Calu3 (cell line): ENCODE measurements at places on chromosomes 1 and 21. TPM values are rescaled to one million over a fixed set of nuclear protein-coding genes. Genes with fewer than 3 reads are reported as not detected.

- H3K4me3 ChIP-seq, result no peak overlapping the region
- no peak for DNase-seq
- H3K27ac ChIP-seq, result no peak overlapping the region
Observed at GRCh38 chr1:239233626-239234025, 152.7 kb upstream of the CHRM3 start.

GRCh38 chr21:45146306-45146705, 71.9 kb downstream of the ADARB1 start:
- no peak for DNase-seq
- H3K4me3 ChIP-seq, result no peak overlapping the region
- H3K36me3 ChIP-seq, result no peaks in the 10 kb centered on the region
- H3K27me3 ChIP-seq, result peaks cover 29% of the 10 kb centered on the region

DNA sequence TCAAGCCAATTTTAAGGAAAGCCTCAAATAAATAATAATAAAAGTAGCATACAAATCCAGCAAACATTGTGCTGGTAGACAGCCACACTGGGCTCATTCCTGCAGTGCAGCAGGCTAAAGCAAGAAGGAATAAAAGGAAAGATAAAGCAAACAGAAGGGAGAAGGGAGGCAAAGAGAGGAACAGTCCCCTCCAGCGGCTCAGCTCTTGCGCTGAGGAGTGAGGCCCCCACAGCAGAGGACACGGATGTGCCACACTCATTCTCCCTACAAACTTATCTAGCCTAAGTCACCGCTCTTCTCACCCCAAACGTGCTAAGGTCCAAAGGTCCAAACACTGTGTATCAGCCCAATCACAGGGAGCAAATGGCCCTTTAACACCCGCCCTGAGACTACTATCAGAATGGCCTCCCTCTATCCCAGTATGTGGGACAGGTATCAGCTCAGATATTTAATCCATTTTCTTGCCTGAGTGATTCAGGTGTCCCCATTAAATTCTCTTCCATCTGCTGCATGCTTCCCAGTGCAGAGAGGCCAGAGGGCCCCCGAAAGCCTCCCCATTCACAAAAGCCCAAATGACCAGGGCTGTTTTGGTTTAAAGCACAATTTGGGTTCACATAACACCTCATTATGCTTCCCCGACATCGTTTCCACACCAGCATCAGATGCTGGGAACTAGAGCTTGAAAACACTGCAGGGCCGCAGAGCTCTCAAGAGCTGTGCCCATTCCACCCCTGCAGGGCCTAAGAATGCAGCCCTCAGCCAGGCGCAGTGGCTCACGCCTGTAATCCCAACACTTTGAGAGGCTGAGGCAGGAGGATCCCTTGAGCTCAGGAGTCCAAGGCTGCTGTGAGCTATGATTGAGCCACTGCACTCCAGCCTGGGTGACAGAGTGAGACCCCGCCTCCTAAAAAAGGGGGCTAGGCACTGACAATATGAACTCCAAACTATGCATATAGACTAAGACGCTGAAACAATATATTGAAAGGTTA, 17.8 kb downstream of the CAPZB start:
- H3K27me3 ChIP-seq, result no peaks in the 10 kb centered on the region
- no peak overlapping the region for H3K27ac ChIP-seq
- H3K36me3 ChIP-seq, result peaks cover 9% of the 10 kb centered on the region
- no peak overlapping the region for H3K4me3 ChIP-seq
- no peak for DNase-seq

DNA sequence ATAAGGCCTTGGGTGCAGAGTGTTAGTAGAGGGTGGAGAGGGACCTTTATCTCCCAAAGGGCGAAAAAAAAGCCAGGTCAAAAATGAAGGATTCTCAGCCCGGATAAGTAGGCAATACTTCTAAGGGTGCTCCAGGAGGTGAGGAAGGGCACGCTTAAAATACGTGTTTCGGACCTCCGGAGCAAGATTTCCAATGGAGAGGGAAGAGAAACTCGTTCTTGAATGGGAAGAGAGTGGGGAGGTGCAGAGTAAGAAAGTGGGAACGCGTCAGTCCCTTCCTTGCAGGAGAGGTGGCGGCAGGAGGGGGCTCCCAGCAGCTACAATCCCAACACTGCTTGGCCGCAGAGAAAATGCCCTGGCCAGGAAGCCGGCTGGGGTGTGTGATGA, 581 bp downstream of the EFCAB14 start:
- DNase-seq, result no peak
- peaks cover 53% of the 10 kb centered on the region for H3K36me3 ChIP-seq
- H3K4me3 ChIP-seq, result peak overlapping the region; percentile 91
- H3K27me3 ChIP-seq, result no peaks in the 10 kb centered on the region
- H3K4me1 ChIP-seq, result peaks cover 39% of the 10 kb centered on the region

- H3K4me3 ChIP-seq, result no peak overlapping the region
- H3K4me1 ChIP-seq, result no peaks in the 10 kb centered on the region
- no peaks in the 10 kb centered on the region for H3K36me3 ChIP-seq
Observed at GRCh38 chr1:19934336-19934735, 10.9 kb upstream of the PLA2G2E start.

- H3K4me3 ChIP-seq, result peak within 1 kb of the TSS; percentile 86
- H3K27ac ChIP-seq, result peak within 1 kb of the TSS; percentile 96
- no peaks in the 10 kb centered on the region for H3K27me3 ChIP-seq
- peaks cover 31% of the 10 kb centered on the region for H3K4me1 ChIP-seq
Observed at GRCh38 chr1:24642481-24643362, at the start of gene SRRM1. Gene SRRM1, plus strand, starts transcription at chr1:24643302. Its CDS starts 25 bp downstream, at chr1:24643327.

DNA sequence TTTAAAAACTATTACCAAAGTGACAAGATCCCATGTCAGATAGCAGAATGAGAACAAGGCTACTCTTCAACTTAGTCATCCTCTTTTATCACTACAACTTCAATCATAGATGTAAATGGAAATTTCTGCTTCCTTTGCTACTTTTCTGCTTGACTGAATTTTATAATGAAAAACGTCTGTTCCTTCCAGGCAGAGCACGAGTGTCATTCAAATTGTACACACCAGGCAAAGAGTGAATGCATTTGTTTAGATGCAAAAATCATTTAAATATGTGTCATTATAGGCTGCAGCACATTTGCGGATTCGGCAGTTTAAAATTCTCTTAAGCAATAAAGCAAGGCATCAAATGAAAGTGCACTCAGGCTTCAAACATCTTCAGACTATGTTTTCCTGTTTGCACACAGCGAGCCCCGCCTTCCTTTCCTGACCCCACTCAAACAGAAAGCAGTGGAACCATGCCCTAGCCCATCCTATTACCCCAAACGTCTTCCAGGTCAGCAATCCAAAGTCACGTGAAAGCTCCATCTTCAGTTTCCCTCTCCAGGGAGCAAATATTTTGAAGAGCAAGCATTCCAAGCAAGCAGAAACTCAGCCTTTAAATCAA, 99.6 kb downstream of the APP start:
- no peak overlapping the region for H3K27ac ChIP-seq
- H3K27me3 ChIP-seq, result no peaks in the 10 kb centered on the region
- no peak for DNase-seq
- no peaks in the 10 kb centered on the region for H3K36me3 ChIP-seq
- H3K4me3 ChIP-seq, result no peak overlapping the region

DNA sequence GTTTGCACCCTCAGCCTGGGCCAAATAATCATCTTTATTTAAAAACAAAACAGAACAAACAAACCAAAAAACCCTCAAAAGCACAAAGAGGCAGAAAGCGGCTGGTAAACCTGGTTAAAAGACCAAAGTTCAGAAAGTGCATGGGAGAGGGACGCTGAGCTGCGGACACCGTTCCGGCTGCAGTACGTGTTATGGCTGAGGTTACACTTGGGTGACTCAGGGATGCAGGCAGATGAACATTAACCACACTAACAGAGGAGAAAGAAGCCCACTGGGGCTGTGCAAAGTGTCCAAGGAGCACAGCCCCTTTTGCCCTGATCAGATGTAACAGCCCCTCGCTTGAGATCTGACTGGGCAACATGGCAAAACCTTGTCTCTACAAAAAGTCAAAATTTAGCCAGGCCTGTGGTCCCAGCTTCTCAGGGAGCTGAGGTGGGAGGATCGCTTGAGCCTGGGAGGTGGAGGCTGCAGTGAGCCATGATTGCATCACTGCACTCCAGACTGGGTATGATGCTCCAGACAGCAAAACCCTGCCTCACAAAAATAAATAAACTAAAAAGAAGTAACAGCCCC, 28.3 kb downstream of the GPR157 start:
- no peaks in the 10 kb centered on the region for H3K4me1 ChIP-seq
- DNase-seq, result no peak
- no peaks in the 10 kb centered on the region for H3K36me3 ChIP-seq
- H3K27me3 ChIP-seq, result no peaks in the 10 kb centered on the region
- no peak overlapping the region for H3K4me3 ChIP-seq

DNA sequence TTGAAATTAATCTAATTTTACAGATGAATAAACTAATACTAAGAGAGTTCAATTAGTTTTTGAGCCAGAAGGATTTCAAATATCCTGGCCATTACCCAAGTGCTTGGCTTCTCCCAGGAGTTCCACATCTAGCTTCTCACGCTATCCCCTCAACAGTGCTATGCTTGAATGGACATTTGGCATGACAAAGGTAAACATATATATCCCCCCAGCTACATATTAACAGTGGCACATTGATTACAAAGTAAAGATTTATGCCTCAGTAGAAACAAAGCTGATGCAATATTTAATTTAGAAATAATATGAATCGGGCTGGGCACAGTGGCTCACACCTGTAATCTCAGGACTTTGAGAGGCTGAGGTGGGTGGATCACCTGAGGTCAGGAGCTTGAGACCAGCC, 434.6 kb upstream of the PRMT6 start:
- peak; percentile 13 for DNase-seq
- H3K27ac ChIP-seq, result no peak overlapping the region
- peaks cover 9% of the 10 kb centered on the region for H3K4me1 ChIP-seq

DNA sequence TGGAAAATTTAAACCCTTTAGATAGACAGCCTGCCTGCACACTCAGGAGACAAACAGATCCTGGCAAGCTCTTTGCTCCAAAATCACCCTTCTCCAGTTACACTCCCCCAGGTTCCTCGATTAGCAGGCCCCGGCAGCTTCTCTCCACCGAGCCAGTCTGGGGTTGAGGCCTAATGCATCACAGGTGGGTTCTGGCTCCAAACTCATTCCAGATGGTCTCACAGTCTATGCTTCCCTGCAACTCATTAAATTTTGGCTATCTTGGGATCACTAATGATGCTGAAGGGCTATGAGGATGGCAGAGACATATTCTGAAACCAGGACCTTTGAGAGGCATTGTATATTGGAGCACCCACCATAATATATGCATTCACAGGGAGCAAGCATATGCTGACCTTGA, 559.8 kb upstream of the USP24 start:
- H3K27ac ChIP-seq, result no peak overlapping the region
- H3K36me3 ChIP-seq, result no peaks in the 10 kb centered on the region
- H3K4me3 ChIP-seq, result no peak overlapping the region
- no peaks in the 10 kb centered on the region for H3K4me1 ChIP-seq
- DNase-seq, result no peak

- H3K36me3 ChIP-seq, result no peaks in the 10 kb centered on the region
- no peak overlapping the region for H3K27ac ChIP-seq
- DNase-seq, result no peak
- peaks cover 79% of the 10 kb centered on the region for H3K27me3 ChIP-seq
Observed at GRCh38 chr21:42026082-42026435, 15.9 kb upstream of the ZBTB21 start.

DNA sequence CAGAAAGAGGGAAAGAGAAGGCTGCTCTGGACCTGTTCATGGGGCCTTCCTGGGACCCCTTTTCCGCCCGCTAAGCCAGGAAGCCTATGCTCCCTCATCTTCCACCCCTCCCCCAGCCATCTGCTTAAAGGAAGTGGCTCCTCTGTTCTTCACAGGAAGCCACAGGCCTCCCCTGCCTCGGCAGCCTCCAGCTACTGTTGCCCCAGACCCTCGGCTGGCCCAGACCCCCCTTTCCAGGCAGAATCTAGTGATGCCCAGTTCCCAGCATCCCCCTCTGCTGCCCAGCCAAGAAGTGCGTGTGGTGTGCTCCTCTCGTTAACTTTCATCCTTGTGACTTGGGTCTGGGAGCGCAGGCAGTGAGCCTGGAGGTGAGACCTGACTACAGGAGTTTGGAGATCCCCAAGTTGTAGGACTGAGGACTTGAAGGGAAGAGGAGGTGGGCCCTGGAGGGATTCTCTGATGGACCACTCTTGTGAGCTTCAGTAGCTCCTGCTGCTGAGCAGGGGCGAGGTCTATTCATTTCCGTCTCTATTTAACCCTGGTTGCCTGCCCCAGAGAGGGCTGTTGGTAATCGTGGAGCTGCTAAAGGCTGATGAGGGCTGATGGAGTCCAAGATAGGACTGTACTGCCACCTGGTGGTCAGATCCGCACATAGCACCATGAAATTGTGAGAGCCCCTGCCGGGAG, 9.1 kb downstream of the IFI6 start:
- H3K27me3 ChIP-seq, result no peaks in the 10 kb centered on the region
- H3K27ac ChIP-seq, result peak overlapping the region; percentile 82
- H3K4me3 ChIP-seq, result no peak overlapping the region
- peaks cover 17% of the 10 kb centered on the region for H3K36me3 ChIP-seq
- peak; percentile 80 for DNase-seq

- no peak overlapping the region for H3K4me3 ChIP-seq
- DNase-seq, result peak; percentile 54
- peak overlapping the region; percentile 44 for H3K27ac ChIP-seq
Observed at GRCh38 chr1:24317081-24317480, 2.1 kb upstream of the GRHL3 start.

DNA sequence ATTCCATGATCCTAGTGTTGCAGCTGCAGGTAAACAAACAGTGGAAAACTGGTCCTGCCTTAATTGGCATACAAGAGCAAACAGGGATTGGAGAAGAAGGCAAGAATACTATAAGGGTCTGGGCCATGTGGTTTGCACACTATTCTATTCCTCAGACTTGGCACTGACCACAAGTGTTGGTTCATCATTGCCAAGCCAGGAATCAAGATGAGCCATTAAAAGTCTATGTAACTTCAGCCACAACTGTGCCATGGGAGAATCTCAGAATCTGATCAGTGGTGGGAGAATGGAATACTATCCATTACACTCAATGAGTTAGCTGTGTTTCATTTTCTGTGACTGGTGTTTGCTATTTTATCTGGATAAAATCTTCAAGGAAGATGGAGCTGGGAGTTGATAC, 26.2 kb upstream of the FCER1A start:
- no peak overlapping the region for H3K4me3 ChIP-seq
- no peak overlapping the region for H3K27ac ChIP-seq
- DNase-seq, result no peak
- H3K36me3 ChIP-seq, result no peaks in the 10 kb centered on the region

DNA sequence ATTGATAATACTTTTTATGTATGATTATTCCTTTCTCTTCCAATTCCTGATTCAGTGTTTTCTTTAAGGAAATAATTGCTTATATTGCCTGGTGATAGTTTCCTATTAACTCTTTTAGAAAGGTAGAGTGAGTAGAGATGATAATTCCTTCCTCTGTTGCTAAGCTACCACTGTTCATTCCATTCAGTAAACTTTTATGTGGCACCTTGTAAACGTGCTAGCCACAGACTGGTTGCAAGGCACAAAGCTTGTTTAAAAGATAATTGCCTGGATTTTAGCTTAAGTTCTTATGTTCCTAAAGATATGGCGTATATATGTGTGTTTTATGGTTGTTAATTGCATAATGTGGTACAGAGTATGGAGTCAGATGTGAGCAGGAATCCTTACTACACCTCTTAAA, 3.2 kb downstream of the ZFYVE9 start:
- peaks cover 20% of the 10 kb centered on the region for H3K36me3 ChIP-seq
- no peak overlapping the region for H3K4me3 ChIP-seq
- peaks cover 13% of the 10 kb centered on the region for H3K4me1 ChIP-seq
- no peak for DNase-seq
- no peak overlapping the region for H3K27ac ChIP-seq
- H3K27me3 ChIP-seq, result no peaks in the 10 kb centered on the region

GRCh38 chr1:6447016-6447817, 18.8 kb downstream of the TNFRSF25 start:
- H3K4me3 ChIP-seq, result peak overlapping the region; percentile 30
- peaks cover 28% of the 10 kb centered on the region for H3K27me3 ChIP-seq
- DNase-seq, result no peak
- no peaks in the 10 kb centered on the region for H3K4me1 ChIP-seq
- no peak overlapping the region for H3K27ac ChIP-seq

The LAX1 gene
- not detected in 2 replicates for total RNA-seq

The CNR2 gene
- not detected in 2 replicates for total RNA-seq

The LCE6A gene
- not detected in 2 replicates for total RNA-seq
